ENCODE measurements at places on chromosomes 6 and 20. TPM values are rescaled to one million over a fixed set of nuclear protein-coding genes. Genes with fewer than 3 reads are reported as not detected.

DNA sequence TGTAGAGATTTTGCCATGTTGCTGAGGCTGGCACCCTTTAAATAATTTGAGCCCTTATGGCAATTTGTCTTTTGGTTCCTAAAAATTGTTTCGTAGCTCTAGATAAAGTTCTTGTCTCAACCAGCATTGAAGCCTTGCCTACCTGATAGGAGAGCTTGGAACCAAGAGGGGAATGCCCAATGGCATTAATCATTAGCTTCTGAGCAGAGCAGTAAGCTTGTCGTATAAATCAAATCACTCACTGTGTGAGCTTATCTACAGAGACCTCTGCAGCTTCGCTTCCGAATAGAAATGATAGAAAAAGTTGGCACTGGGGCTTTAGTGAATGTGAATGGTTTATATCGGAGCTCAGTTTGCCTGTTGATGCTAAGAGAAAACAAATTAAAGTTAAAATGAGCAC is 10.7 kb downstream of the ANKRD6 start:
- no peak for DNase-seq

DNA sequence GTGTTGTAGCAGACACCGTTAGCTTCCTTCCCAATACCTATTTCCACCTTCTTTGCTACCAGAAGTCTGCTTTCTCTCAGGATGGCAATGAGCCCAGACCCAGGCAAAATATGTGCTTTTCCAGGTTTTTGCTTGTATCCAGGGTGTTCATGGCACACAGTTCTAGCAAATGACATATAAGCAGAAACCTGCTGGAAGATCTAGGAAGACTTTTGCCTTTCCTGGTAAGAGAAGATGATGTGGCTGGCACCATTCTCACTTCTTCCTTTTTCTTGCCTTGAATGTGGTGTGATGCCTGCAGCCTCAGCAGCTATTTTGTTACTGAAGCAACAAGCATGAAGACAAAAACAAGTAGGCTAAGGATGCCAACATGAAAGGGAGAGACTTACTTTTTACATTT is 19.2 kb upstream of the TBC1D22B start:
- DNase-seq, result no peak

GRCh38 chr20:49384437-49385434 is 97.7 kb downstream of the KCNB1 start:
- peak; percentile 84 for DNase-seq

- DNase-seq, result no peak
Observed at GRCh38 chr20:50211091-50211490, 20.5 kb downstream of the CEBPB start.

GRCh38 chr6:151286214-151286613 is 46.4 kb downstream of the AKAP12 start:
- DNase-seq, result no peak

DNA sequence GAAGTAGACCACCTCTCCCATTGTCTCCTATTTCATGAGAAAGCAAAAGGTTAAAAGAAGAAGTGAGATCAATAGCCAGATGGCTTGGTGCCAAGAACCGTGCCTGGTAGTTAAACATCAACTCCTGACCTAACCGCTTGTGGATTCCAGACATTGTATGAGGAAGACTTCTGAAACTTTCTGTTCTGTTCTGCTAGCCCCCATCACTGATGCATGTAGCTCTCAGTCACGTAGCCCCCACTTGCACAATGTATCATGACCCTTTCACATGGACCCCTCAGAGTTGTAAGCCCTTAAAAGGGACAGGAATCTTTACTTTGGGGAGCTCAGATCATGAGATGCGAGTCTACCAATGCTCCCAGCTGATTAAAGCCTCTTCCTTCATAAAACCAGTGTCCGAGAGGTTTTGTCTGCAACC is 301.2 kb downstream of the RNGTT start:
- DNase-seq, result no peak

DNA sequence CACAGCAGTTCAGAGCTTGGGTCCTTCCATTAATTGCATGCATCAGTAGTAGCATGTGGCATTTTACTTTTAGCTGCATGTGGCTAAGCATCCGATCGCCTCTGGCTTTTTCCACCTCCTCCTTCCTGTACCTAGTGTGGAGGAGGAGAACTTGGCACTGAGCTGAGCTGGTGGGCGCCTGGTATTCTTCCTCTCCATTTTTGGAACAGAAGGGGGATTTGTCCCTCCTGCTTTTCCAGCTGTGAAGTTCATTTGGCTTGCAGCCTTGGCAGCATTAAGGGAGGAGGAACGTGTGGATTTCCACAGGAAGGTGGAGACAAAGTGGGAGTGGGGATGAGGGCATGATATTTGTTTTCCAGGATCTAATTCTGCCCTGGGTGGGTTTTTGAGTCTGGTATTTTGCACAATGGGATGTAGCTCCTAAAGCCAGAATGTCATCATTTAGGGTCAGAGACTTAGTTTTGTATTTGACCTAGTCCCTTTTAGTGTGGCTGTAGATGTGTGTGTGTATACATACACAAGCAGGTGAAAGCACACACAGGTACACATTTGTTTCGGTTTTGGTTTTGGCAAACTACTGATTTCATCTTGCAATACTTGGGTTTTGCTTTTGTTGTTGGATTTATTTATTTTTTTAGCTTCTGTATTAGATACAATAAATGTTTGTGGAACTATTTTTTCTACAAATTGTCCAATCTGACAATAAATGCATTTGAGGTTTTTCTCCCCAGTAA is 90.0 kb downstream of the SASH1 start:
- DNase-seq, result no peak

Gene CFB
- 0.43 TPM for total RNA-seq

Gene NFYA
- 31.1 TPM for total RNA-seq

Gene ARMH2
- 0.40 TPM for total RNA-seq

Gene PNLDC1
- total RNA-seq, result 0.34 TPM

Gene MOXD1
- not detected for total RNA-seq

Gene TINAG
- total RNA-seq, result not detected

Measured in activated CD8-positive, alpha-beta T cell treated with anti-CD3 and anti-CD28 coated beads for 36 hours (primary cell).